ENCODE measurements at places on chromosomes 3 and 15. TPM values are rescaled to one million over a fixed set of nuclear protein-coding genes. Genes with fewer than 3 reads are reported as not detected.

Gene LEKR1
- total RNA-seq = 0.34 TPM

Gene BCHE
- 29.1 TPM for total RNA-seq

Gene KNL1
- total RNA-seq = 4.2 TPM

Gene SNURF
- 2.6 TPM for total RNA-seq

Gene CCDC39
- not detected for total RNA-seq

Gene PEX5L
- 0.05 TPM for total RNA-seq

Gene MEGF11
- 0.73 TPM for total RNA-seq

Gene UROC1
- total RNA-seq = not detected

Gene TRANK1
- total RNA-seq = 16.8 TPM

Gene EFCC1
- total RNA-seq = 3.0 TPM

Gene FLNB
- total RNA-seq = 782 TPM

Gene RAD51
- 4.7 TPM for total RNA-seq

Gene CPN2
- total RNA-seq = not detected

Gene HRG
- total RNA-seq = not detected

Gene GATA2
- 28.2 TPM for total RNA-seq

Gene SLC6A6
- 21.1 TPM for total RNA-seq

Gene CADM2
- total RNA-seq = not detected

Gene ETFA
- total RNA-seq = 64.1 TPM

Gene DAZL
- total RNA-seq = not detected

Gene TBC1D5
- 67.7 TPM for total RNA-seq

Gene TBCCD1
- total RNA-seq = 12.4 TPM

Gene SLC30A4
- 10.6 TPM for total RNA-seq

Gene GMNC
- total RNA-seq = 0.06 TPM

Gene PPP4R2
- total RNA-seq = 37.0 TPM

Gene LRRIQ4
- total RNA-seq = not detected

Gene TTLL3
- total RNA-seq = 11.9 TPM

Gene LSAMP
- 2.1 TPM for total RNA-seq
